ENCODE measurements at places on chromosomes 12 and 14. TPM values are rescaled to one million over a fixed set of nuclear protein-coding genes. Genes with fewer than 3 reads are reported as not detected.

The NCKAP5L gene
- total RNA-seq, result 15.3 TPM

DNA sequence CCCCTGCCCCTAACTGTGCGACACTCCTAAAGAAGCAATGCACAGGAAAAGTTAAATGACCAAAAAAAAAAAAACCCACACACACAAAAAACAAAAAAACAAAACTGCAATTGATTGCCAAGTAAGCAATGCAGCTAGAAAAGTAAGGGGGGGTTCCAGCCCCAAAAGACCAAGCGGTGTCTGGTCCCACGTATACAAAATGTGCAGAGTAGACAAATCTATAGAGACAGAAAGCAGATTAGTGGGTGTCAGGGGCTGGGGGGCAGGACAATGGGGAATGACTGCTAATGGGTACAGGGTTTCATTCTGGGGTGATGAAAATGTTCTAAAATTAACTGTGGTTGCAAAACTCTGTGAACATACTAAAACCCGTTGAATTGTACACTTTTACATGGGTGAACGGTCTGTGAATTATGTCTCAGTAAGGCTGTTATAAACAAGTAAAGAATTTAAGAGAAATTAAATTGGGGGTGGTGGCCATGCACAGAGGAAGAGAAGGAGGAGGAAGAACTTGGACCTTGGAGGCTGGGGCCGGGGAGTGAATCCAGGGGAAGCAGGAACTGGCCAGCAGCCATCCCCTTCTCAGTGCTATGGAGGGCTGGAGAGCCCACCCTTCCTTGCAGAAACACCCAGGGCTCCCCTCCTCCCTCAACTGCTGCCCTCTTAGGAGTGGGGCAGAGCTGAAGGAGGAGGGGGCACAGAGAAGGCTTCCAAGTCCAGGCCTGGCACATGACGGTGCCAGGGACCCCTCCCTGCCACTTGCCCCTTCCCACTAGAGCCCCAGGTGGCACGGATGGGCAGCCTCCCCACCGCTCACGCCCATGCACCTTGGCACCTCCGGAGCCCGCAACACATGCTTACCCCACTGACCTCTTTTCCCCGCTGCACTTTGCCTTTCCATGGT is 45.4 kb downstream of the KDM2B start:
- no peak for ATAC-seq

The MOAP1 gene
- total RNA-seq, result 71.4 TPM

The MYO1A gene
- 0.54 TPM for total RNA-seq

DNA sequence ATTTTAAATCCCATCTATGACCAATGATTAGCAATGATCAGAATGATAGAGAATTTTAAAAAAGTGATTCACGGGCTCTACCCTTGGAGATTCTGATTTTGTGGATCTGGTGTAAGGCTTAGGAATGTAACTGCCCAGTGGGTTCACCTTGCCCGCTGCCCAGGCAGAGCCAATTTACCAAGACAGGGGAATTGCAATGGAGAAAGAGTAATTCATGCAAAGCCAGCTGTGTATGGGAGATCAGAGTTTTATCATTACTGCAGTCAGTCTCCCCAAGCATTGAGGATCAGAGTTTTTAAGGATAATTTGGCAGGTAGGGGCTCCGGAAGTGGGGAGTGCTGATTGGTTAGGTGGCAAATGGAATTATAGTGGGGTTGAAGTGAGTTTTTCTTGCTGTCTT is 480.6 kb downstream of the ATP23 start:
- no peak for ATAC-seq

The CLEC4D gene
- 1.1 TPM for total RNA-seq

DNA sequence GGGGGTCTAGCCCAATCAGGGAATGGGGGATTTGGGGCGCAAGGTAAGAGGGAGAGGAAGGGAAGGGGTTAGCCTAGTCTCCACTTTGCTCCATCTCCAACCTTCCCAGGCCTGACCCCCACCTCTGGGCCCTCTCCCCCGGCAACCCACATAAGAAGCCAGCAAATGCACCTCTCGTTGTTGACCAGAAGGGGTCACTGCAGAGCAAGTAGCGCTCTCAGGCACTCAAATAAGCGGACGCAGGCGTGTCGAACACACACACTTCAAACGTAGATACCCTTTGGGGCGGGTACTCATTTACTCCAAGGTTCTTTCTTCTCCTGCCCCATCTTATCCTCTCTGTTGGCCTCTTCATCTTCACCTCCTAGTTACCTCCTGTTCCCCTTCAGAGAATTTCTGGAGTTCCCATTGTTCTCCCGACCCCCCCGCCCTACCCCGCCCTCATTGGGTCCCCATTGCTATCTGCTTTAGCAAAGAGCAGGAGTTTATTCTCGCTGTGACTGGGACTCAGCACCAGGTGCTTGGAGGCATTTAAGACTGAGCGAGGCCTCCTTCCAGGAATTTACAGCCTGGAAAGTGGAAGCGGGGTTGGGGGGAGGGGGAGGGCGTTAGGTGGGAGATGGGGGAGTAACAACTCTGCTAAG is 1.5 kb upstream of the SRRM4 start:
- no peak for ATAC-seq

DNA sequence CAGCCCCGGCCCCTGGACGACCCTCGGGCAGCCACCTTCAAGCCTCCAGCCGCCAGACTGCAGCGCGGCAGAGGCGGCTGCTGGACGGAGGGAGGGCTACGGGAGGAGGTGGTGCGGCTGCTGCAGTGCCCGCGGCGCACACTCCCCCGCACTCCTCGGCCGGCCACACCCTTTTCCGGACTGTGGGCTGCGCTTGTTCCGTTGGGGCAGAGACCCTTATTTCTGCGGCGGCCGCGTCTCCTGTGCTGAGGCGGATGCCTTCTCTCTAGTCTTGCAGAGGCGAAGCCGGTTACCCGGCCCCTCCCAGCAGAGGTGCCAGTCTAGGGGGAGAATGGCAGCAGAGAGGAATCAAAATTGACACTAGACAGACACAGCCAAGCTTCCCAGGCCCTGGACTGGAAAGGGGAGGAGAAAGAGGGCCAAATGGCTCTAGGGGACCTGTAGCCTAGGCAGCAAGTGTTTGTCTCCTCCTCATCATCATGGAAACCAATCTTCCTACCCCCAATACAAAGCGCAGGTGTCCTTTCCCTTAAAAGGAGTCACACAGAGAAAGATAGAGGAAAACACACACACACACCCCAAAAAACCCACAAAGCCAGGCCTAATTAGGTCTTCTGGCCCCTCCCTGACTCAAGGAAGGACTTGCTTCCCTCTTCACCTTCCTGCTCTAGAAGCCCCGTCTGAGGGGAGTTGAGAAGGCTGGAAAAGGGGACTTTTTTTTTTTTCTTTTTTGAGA is 1.3 kb downstream of the ESYT1 start:
- ATAC-seq, result no peak

- ATAC-seq, result no peak
These were observed 35.2 kb upstream of the DLK1 start for GRCh38 chr14:100691395-100692056.

DNA sequence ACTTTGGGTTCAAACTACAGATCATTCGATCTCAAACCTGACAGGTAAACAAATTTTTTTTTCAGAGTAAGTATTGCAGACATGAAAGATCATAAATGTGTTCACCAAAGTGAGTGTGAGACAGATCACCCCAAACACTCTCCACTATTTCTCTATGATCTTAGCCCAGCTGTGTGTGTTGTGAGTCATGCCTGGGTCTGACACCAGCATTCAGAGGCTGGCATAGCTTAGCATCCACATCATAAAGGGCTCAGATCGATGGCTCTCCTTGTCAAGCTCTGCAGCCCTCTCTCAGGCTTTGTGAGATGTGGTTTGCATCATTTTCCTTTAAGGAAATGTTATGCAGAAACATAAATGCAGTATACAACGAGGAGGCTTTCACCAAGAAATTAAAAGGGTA is 164.9 kb downstream of the ETV6 start:
- no peak for ATAC-seq

The ERP27 gene
- 0.96 TPM for total RNA-seq

- ATAC-seq, result no peak
These were observed 169.0 kb upstream of the EEA1 start for GRCh38 chr12:93098077-93098476.

DNA sequence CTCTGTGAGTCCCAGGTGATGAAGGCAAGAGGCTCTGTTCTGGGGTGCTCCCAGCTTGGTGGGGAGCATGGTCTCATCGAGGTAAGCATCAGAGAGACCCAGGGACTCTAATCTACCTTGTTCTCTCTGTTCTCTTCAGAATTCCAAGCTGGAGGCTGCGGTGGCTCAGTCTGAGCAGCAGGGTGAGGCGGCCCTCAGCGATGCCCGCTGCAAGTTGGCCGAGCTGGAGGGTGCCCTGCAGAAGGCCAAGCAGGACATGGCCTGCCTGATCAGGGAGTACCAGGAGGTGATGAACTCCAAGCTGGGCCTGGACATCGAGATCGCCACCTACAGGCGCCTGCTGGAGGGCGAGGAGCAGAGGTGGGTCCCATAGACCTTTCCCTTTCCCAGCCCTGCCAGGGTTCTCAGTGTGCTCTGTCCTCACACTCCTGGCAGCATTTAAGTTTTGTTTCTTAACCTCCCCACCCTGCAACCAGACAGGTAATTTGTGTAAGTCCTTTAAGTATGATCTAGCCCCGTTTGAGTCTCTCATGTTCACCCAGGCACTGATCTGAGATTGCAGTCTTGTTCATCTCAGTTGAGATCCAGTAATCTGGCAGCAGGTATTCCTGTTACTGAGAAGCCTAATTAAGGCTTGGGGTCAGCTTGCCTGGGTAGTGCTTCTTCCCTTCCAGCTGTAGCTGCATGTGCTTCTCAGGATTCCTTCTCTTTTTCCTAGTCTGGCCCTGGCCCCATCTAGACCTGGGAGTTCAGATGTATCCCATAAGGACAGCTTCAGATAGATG is 14.8 kb upstream of the KRT81 start:
- ATAC-seq, result no peak

The PRB2 gene
- not detected for total RNA-seq

Data from gastroesophageal sphincter (tissue), 4 donors.